Activated T-cell treated with anti-CD3 and anti-CD28 coated beads, Interleukin-2, amount 50 U/mL, for 4 hours (primary cell): ENCODE measurements at places on chromosomes 7 and 10. TPM values are rescaled to one million over a fixed set of nuclear protein-coding genes. Genes with fewer than 3 reads are reported as not detected.

The C10orf105 gene
- total RNA-seq, result 0.18 TPM

The TAS2R3 gene
- 0.43 TPM for total RNA-seq

The LRRN3 gene
- 35.7 TPM for total RNA-seq

DNA sequence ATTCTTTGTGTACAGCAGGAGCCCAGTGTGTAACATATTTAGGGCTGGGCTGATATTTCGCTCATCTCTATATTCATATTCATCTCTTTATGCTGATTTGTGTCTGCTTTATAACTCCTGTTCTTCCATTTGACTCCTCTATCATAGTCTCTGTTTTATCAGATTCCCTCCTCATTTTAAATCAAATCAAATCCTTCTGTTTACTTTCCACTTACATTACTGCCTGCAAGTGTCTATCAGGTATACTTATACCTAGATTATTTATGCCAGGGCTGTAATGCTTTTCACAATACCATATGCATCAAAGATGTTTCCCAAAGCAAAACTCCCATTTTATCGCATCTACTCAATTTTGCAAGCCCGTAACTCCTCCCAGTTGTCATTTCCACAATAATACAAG lies 990.7 kb downstream of the SORCS1 start:
- DNase-seq, result no peak

DNA sequence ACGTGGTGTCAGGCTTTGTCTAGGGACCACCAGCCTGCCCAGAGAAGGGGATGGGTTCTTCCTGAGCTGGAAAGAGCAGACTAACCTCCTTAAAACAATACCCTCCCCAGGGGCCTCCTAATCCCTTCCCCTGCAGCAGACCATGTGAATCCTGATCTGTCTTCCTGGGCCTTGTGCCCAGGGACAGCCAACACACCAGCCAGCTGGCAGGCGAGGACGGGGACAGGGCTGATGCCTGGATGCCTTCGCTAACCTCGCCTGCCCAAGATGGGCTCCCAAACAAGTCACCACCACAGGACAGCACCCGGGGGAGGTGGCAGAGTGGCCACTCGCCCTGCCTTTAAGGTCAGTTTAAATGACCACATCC lies 17.6 kb downstream of the PODXL start:
- no peak for DNase-seq

GRCh38 chr10:125448596-125448995 lies 234.4 kb downstream of the TEX36 start:
- DNase-seq, result no peak

GRCh38 chr7:151652111-151652510 lies 132.4 kb upstream of the RHEB start:
- DNase-seq, result no peak

GRCh38 chr7:50645186-50645585 lies 80.0 kb upstream of the DDC start:
- DNase-seq, result no peak

DNA sequence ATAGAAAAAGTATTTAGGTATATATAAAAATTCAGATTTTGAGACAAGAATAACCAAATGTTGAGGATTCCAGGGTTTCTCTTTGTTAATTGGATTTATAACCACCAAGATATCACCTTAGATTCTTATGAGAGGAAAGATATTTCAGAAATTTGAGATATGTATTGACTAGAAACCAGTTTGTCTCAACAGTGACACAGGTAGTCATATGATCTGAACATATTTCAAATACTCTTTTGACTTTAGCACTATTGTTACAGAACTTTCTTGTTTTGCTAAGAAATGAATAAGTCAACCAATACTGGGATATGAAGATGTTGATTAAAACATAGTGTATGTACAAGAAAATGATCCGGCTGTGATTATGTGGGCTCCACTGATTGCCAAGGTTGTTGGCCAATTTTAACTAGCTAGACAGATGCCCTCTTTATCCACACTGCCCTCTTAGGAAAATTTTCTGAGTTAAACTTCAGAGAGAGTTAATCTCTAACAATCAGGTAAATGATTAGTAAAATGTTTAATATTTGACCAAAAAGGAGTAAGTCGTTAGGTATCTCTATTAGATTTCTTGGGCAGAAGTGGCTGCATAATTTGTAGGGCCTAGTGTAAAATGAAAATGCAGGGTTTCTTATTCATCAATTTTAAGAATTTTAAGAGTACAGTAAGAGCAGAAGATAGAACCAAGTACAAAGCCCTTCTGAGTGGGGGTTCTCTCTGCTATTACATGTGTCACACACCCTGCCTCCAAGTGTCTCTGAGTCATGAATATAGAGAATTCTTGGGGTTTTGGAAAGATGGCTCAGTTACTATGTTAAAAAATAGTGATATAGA lies 376.0 kb downstream of the TFEC start:
- no peak for DNase-seq

DNA sequence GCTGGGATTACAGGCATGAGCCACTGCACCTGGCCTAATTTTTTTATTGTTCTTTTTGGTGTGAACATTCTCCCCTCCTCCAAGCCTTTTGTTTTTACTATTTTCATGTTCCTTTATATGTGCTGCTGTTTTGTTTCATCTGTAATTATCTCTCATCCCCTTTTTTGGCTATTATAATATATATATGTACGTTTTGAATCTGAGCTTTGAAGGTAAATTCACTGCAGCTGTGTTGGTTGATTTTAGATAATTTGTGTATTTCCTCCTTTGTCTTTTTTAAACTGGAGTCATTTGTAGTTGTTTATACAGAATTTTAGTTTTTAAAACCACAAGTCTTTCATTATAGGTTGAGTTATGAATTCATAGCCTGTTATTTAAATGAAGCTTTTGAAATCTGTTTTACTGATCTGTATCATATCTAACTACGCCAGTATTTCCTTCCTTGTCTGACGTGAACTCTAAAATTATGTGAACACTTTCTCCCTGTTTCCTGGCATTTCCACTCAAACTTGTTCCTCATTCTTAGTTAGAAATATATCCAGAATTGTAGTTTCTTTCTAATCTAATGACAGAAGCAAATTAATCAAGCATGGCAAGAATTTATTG lies 54.9 kb downstream of the PTEN start:
- DNase-seq, result no peak

GRCh38 chr10:78458983-78459638 lies 425.4 kb downstream of the RPS24 start:
- no peak for DNase-seq

- no peak for DNase-seq
These were observed 102.6 kb downstream of the NEURL1 start for GRCh38 chr10:103595933-103596726.

GRCh38 chr10:133010095-133010842 lies 67.9 kb upstream of the CFAP46 start:
- no peak for DNase-seq

- DNase-seq, result no peak
These were observed at the start of gene REEP3 for GRCh38 chr10:63520500-63521415. TSS of gene REEP3 (plus strand) at chr10:63521401. CDS start at chr10:63521546, 145 bp downstream.

DNA sequence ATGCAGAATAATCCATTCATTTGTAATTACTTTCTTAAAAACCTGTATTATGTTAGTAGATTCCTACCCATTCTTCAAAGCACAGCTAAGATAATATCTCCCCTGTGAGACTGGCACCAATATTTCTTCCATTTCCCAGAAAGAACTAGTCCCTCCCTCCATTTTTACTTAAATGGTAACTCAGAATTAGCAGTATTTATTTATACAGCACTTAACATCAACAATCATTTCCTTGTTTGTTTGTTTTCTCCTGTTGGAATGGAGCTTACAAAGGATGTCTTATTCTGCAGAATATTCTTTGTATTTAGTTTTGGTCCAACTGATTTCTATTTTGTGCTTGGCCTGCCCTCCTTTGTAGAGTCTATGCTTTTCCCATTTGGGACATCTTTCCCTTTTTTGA lies 32.1 kb upstream of the PTPN12 start:
- DNase-seq, result no peak
